CD4-positive, alpha-beta T cell (primary cell): ENCODE measurements at places on chromosomes 3 and 15.

DNA sequence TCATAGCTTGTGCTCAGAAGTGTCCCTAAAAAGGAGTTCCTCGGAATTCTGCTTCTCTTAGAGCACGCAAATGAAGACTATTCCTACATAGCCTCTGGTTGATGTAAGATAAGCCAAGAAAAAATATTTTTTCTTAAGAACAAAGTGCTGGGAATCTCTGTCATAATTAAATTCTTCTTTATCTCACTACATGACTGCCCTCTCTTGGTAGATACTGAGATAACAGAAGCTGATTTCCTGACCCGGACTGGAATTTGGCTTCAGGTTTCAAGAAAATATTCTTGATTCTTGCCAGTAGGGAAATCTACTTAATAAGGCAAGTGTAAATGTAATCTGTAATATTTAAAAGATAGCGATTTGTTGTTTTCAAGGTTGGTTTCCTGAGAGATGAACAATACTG, 31.3 kb upstream of the SETMAR start:
- DNase-seq = peak; percentile 18

- no peak for DNase-seq
These were observed 12.3 kb upstream of the PHLDB2 start for GRCh38 chr3:111846717-111847116.

DNA sequence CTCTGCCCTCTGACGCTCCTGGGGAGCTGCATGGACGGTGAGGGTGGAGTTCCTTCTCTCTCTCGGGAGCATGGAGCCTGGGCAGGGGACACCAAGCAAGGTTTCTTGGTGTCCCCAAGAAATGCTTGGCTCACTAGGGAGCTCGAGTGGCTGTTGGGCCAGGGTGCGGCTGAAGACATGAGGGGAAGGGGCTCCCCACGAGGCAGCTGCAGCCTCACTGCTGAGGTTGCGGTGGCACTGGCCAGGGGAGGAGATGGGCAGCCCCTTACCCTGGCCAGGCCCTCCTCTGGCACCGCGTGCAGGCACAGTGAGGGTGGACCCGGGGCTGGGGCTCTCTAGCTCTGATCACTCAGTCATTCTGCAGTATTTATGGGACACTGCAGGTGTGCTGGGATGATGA, 43.5 kb upstream of the SLC41A3 start:
- DNase-seq = no peak

DNA sequence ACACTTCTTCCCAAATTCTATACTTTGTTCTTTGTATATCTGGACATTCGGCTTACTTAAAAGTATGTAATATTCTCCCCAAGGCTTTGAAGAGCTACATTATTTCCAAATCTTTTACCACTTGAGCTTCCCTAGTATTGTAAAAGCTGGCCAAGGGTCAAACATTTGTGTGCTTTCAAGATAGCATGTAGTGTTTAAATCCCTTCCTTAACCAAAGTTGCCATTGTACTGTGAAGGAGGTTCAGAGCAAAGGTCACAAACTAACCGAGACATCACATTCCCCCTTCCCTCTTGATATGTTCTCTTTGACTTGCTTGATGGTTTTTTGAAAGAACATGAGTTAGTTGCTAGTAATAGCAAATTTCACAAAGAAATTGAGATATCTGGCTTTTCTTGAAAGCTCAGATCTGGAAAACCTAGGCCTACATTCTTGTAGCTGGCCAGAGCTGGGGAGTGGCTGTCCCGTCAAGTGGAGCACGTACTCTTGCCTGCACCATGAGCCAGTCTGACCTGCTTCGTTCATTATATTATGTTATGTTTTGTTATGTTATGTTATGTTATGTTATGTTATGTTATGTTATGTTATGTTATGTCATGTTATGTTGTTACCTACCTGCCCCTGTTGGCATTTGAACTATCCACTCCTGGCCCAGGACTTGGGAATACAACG, 60.2 kb downstream of the FILIP1L start:
- DNase-seq = no peak

DNA sequence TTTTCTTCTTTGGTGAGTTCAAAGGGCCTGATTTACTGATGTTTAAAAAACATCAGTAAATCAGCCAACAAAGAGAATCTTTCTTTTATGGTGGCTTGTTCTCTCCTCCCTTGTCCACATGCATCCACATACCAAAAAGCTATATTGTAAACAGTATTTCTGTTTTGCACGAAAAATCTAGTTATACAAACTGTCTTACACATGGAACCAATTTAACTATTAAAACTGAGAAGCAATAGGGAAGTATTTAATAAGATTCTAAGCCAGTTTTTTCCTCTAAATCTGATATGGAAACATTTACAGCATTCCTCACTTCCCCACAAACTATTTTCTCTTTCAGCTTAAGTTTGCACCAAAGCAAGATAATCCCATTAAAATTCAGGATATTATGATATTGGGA, 110.8 kb upstream of the ICE2 start:
- no peak for DNase-seq

DNA sequence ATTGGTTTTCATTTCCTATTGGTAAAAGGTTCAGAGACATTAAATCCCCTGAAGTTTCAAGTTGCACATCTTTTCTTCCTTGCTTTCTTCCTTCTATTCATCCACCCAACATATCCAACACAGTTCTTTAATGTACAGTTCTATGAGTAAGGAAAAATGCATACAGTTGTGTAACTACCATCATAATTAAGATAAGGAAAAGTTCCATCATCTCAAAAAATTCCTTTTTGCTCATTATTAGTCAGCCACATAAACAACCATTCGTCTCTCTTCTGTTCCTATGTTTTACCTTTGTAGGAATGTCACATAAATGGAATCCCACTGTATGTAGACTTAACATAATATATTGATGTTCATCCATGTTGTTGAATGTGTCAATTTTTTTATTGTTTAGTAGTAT, 211.1 kb upstream of the ADAMTS9 start:
- DNase-seq = no peak

DNA sequence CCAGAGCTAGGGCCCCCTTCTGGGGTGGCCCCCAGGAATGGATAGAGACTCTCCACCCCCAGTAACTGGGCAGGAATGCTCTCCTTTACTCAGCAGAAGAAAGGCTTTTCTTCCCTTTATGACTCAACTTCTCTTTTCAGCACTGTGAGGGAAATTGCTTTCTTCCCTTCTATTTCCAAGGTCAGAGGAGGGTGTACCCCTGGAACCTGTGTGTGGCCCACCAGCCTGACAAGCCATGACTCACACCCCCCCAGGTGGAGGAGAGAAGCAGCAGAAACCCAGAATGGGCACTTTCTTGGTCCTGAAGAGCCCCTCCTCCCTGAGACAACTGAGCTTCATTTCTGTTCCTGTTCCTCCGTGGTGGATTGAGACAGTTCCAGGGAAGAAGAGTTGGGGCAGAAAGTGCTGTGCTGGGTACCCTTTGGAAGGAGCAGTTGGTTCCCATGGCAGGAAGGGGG, 2.7 kb upstream of the ANKRD63 start:
- DNase-seq = no peak

DNA sequence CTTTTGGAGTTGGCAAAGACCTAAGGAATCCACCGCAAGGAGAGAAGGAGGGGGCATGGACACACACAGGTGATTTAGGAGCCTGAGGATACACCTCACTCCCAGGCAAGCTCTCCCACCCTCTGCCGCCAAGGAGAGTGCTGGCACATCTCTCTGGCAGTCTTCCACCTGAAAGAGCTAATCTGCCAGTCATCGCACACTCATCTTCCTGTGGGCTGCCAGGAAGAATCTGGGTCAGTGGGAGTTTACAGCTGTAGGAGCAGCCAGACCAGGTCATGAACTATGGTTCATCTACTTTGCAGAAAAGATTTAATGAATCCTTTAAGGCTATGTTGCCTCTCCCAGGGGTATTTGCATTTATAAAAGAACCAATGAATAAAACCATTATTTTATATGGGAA, 170.6 kb upstream of the TSC22D2 start:
- DNase-seq = no peak

- DNase-seq = no peak
These were observed 7.4 kb downstream of the RASGRF1 start for GRCh38 chr15:79083154-79083553.

GRCh38 chr3:107366766-107367165, 10.5 kb upstream of the CCDC54 start:
- DNase-seq = no peak

- no peak for DNase-seq
These were observed 301.7 kb downstream of the GBE1 start for GRCh38 chr3:81459733-81460132.

DNA sequence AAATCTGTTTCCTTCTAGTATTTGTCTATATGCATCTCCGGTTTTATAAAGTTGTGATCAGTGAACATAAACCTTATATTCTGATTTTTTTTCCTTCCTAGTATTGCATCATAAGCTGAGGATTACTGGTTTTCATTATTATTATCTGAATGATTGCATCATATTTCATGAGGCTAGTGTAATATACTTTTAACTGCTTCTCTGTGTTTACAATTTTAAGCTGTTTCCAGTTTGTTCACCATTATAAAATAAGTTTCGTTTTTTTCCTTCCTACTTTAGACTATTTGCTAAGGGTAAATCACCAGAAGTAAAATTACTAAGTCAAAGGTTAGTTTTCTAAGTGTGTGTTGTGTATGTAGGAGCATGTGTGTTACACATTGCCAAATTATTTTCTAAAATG, 20.2 kb downstream of the SEMA6D start:
- DNase-seq = no peak

GRCh38 chr3:86923071-86923491, 67.9 kb downstream of the VGLL3 start:
- no peak for DNase-seq

DNA sequence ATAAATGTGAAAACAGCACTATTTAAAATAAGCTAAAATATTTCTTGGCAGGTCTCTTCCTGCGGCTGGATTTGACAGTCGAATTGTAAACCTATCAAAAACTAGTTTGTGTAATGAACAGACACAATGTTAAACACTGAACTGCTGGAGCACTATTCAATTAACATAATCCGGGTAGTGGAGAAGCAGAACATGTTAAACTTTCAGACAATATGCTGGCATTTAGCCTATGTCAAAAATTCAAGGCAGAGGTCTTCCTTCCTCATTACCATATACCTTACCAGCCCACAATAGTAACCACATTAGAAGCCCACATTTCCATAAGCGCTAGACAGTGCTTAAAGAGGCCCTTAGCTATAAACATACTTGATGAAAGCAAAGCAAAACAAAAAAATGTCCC, 1042.9 kb downstream of the ROBO1 start:
- DNase-seq = no peak

- DNase-seq = no peak
These were observed 79.4 kb upstream of the ATP11B start for GRCh38 chr3:182713743-182714517.

- peak; percentile 45 for DNase-seq
These were observed 12.0 kb upstream of the ZNF592 start for GRCh38 chr15:84736375-84736774.

DNA sequence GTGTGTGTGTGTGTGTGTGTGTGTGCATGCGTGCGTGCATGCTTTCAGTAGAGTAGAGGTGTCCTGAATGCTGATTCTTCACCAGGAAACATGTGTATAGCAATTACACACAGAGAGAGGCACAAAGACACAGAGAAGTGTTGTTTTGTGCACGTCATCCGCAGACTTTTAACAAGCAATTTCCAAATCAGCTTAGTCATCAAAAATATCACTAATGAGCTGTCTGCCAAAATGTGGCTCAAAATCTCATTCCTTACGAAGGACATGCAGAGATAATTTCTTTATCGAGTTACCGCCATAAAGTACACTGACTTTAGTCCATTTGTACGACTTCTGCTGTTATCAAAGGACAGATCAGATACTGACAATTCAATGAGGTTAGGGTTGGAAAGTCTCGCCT, 274.9 kb upstream of the RARB start:
- DNase-seq = no peak

DNA sequence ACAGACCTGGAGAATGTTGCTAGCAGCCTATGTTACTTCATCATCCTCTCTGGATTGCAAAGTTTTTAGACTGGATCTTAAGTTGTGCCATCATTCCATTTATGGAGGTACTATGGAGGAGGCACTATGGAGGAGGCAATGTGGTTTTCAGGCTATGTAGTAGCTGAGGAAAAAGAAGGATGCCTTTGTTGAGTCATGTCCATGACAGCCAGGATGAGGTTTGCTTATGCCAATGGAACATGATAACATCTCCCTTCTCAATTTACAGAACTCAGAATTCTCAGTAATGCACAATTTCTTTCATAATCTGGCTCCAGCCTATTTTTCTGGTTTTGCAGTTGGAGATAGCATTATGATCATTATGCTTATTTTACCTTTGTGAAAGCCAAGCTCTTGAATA, 65.9 kb upstream of the TMEM108 start:
- no peak for DNase-seq

DNA sequence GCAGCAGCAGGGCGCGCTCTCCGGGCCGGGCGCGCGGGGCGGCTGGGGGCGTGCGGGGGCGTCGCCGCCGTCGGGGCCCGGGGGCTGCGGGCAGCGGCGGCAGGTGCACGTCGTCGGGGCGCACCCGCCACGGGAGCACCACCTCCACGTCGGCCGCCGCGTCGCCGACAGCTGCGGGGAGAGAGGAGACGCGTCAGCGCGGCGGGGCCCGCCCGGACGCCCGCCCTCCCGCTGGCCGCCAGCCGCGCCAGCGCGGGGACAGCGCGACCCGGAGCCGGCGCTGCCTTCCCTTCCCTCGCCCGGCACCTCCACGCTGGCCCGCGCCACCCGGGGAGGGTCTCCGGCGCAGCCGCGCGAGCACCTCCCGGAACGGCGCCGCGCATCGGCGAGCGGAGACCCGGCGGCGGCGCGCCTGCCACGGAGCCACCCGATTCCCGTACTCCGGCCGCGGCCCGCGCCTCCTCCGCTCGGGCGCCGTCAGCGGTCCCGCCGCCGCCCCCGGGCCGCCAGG, 481 bp downstream of the ADAMTS17 start:
- peak; percentile 22 for DNase-seq

- DNase-seq = peak; percentile 46
These were observed 1.6 kb downstream of the TSC22D2 start for GRCh38 chr3:150409512-150410310.

GRCh38 chr3:56157693-56158362, 310.4 kb downstream of the ERC2 start:
- no peak for DNase-seq

DNA sequence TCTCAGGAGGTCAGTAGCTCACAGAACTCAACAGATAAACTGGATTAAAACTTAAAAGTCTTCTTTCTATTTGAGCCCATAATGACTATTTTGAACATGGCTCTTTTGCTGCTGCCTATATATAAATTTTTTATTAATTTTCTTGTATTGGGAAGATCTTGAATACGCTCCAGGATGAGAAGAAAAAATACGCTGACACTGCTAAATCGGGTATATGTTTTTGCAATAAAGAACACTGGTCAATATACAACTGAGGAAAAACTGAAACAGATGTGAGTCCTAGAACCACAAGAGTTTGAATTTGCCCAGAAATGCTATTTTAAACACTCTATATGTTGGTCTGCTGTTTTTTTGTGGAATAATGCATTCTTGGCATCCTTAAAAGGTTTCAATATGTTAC, 20.6 kb downstream of the WNT5A start:
- DNase-seq = no peak
